ENCODE measurements at places on chromosomes 3 and 15.

DNA sequence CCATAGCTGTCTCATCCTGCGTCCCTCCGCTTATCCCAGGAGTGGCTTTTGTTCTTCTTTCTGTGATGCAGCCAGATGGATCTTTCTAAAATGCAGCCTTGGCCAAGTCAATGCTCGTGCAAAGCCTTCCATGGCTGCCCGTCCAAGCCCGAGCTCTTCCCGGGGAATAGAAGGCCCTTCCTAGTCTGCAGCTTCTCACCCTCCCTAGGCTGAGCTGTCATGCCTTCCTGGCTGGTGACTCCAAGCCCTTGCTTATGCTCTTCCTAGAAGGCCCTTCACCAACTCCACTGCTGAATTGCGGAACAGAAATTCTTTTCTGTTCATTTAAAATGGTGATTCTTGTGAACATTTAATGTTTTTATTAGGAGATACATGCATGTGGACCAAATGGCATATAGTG lies 95.9 kb downstream of the SMAD6 start:
- DNase-seq: no peak

GRCh38 chr15:67777071-67777470 lies 48.2 kb upstream of the SKOR1 start:
- no peak for DNase-seq

DNA sequence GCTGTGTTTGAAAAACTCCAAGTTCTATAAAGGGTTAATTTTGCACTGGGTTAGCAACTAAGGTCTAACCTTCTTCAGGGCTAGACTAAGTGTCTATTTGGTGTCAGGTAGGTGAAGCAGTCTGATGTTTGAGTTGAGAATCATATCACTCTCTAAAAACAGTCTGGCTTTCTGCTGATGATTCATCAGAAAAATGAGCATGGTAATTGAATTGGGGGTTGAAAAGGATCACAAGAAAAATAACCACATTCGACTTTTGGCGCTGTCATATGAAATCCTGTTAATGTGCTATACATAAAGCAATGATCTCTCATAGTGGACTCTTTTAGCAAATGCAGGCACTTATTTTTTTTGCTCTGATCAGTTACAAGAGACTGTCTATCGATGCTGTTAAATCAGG lies 242.2 kb upstream of the AZI2 start:
- DNase-seq: no peak

GRCh38 chr3:128603811-128604775 lies 46.5 kb downstream of the RPN1 start:
- no peak for DNase-seq

- DNase-seq: no peak
Measured at GRCh38 chr3:24378313-24378712, 116.3 kb downstream of the THRB start.

GRCh38 chr3:145959457-145960088 lies 201.4 kb downstream of the PLOD2 start:
- DNase-seq: no peak

GRCh38 chr3:49165771-49166751 lies at the start of gene CCDC71:
TSS of gene CCDC71 (minus strand) at chr3:49166331. CDS start at chr3:49164208, 2,123 bp downstream.
- DNase-seq: peak; percentile 59

DNA sequence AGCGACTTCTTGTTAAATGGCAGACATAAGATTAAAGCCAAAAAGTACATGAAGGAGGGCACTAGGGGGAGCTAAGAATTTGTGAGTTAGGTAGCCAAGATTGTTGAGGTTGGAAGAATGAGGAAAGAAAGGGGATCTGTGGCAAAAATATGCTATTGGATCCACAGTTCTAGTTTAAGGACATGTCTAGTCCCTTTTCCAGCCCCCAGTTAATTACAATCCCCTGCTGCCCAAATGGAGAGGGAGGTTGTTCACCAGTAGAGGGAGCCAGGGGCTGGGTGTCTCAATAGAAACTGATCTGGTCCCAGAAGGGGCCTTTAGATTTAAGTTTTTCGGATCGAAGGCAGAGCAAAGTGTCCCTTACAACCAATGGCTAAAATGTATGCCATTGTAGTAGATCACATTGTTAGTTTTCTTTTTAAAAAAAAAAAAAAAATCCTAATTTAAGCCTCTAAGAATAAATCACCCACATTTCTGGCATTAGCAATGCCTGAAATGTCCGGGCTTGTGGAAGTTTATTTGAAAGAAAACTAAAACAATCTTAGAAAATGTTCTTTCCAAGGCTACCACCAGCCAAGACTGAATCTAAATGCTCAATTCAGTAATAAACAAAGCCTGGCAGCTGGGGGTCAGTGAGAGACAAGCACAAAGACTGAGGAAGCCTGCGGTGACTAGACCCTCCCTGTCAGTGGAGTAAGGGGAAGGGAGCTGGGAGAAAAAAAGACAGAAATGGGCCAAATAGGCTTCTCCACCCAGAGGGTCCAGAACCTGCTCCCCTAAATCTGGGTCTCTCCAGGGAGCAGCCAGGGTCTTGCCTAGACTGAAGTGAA lies 7.1 kb downstream of the COL8A1 start:
- DNase-seq: no peak

DNA sequence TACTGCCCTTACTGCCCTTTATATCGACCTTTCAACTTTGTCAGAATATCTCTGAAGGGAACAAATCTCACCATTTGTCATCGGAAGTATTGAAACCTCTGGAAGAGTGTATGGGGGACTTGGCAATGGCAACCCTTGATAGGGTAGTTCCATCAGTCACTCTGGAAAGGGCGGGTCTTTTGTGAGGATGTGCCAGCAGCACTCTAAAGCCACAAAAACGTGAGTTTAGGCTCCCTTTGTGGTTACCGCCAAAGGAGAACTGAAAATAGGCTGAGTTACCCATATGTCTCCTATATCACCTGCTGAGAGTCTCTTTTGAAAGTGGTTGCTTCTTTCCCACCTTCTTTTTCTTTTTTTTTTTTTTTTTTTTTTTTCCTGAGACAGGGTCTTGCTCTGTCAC lies 296.8 kb upstream of the CHRM5 start:
- DNase-seq: no peak

- peak; percentile 58 for DNase-seq
Measured at GRCh38 chr3:25663869-25664811, 567 bp downstream of the TOP2B start.

DNA sequence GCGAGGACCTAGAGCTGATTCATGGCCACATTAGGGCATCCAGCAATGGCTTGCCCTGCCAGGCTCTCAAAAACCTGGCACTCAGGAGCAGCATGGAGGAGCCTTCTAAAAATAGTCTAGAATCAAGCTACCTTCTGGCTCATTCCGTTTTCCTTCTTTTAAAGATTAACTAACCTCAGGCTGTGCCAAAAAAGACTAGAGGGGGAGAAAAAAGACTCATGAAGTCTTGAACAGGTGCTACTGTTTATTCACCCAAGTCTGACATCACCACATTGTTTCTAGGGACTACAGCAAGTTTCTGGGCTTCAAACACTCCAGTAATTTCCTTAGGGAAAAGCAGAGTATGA lies 125.8 kb downstream of the TNIK start:
- DNase-seq: no peak

DNA sequence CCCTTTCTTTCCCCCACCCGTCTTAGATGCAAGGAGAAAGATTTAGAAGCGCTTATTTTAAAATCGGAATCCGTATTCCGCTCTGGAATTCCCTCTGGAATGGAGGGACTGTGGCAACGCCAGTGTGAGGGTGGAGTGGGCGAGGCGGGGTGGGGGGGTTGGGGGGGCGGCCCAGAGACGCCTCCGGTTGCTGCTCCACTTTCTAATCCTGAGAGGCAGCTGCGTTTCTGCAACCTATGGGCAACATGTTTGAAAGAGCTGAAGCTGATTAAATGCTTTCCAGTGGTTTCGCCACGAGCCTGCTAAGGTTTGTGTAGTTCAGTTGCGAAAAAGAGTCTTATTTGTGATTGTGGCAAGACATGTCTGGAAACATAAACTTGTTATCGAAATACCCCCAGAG lies at the start of gene CCK:
Gene CCK (minus strand): TSS at position 101 of the 400 bp plus-strand sequence. CDS start 2,555 bp downstream, outside the sequence.
- no peak for DNase-seq

GRCh38 chr15:96350934-96351724 lies 20.6 kb downstream of the NR2F2 start:
- no peak for DNase-seq

DNA sequence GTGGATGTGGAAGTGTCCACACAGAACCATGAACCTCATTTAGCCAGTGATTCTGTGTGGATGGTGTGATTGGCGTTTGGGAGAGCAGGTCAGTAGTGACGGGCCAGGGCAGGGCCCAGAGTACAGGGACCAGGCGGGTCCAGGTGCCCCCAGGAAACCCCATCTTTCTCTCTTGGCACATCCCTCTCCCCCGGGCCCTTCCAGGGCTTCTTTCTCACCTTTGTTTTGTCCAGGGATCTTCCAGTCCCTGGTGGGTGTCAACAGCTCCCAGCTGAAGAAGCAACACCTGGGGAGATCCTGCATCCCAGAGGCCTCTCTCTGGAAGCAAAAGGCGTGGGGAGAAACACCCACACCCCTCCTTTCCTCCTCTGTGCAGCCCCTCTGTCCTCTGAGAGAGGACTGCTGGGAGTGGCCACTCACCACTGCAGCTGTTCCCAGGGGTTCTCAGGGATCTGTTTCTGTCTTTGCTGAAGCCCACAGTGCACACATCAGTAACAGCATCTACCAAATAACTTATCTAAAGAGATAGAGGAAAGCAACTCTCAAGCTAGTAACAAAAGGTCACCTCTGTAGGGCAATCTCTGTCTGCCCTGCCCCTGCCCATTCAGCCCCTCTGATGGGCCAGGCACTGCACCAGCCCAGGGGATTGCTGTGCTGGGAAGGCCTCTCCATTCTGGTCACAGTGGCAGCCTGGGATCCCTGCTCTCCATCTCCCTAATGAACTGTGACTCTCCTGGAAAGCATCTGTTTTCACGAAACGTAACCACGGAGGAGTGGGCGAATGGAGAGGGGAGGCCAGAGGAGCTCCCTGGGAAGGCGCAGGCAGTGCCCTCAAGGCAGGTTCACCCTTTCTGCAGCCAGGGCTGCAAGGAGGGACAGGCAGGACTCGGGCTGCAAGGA lies 98.3 kb upstream of the ALDH1A3 start:
- no peak for DNase-seq

DNA sequence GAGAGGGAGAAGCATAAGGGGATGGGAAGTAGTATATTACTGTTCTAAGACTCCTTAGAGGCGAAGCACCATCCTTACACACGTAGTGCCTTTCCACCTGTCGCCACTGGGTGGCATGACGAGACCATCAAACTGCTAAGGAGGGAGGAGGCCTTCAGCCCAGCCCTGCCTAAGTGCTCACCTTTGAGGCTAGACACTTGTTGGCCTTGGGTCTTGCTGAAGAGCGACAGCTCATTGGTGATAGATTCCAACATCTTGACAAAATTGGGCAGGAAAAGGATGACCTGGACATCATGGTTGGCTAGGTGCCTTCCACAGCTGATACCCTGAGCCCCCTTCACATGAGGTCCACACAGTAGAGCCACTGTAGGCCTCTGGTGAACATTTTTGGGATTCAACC lies 19.6 kb downstream of the CLK3 start:
- peak; percentile 68 for DNase-seq

DNA sequence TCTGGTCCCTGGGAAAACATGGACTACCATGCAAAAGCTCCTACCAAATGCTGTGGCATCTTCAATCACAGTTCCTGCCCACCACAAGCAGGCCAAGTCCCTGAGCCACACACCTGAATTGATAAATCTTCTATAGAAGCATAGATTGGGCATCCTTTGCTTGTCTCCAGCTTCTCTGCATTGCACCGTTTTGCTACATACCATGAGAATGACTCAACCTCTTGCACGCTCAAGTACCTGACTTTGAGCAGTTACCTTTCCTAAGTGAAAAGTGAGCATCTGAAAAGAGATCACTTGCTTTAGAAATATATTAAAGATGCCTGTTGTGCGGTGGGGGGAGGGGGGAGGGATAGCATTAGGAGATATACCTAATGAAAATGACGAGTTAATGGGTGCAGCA lies 31.3 kb downstream of the GATM start:
- DNase-seq: no peak

- DNase-seq: no peak
Measured at GRCh38 chr15:71219645-71220044, 104.4 kb downstream of the THSD4 start.

DNA sequence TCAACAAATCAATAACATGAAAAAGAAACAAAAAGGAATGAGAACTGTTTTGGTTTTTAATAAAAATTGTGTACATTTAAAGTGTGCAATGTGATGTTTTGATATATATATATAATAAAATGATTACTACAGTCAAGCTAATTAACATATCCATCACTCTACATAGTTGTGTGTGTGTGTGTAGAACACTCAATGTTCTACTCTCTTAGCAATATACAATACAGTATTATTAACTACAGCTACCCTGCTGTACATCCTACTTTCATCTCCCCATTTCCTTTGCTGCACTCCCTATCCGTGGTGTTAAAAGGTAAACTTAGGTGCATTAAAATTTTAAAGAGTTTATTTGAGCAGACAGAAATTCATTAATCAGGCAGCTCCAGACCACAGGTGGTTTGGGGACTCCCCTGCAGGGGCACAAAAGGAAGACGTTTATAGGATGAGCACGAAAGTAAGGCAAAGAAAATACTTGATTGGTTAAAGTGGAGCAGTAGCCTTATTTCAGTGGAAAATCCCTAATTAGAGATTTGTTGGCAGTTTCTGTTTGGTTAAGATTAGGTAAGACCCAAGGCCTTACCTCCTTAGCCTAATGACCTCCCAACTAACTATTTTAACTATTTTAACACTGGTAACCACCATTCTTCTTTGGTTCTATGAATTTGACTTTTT lies 61.8 kb upstream of the SNRK start:
- DNase-seq: no peak

GRCh38 chr3:2784627-2785026 lies 325.5 kb downstream of the IL5RA start:
- DNase-seq: no peak

- DNase-seq: no peak
Measured at GRCh38 chr3:146817704-146818103, 212.6 kb upstream of the PLSCR5 start.

GRCh38 chr15:73028831-73029451 lies 23.3 kb upstream of the NEO1 start:
- DNase-seq: no peak

- no peak for DNase-seq
Measured at GRCh38 chr15:68765602-68766368, 54.9 kb downstream of the ANP32A start.

GRCh38 chr3:66671291-66671690 lies 170.5 kb upstream of the LRIG1 start:
- DNase-seq: no peak

- no peak for DNase-seq
Measured at GRCh38 chr3:29463304-29463703, 182.4 kb downstream of the RBMS3 start.

DNA sequence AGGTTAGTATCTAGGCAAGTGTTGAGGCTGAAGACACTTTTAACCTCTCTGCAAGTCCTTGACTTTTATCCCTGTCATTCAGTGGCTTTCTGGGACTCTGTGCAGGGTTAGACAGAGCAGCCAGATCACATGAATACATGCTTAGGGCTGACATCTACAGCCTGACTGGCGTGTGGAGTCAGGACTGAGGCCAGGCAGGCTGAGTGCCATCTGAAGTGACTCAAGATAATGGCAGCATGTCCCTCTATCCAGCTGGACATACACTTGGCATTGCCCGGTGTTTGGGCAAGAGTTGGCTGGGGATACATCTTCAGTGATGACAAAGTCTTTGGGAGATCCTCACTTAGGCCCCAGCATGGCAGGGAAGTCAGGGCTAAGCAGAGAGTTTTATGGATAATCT lies 22.4 kb downstream of the DUOX2 start:
- no peak for DNase-seq
